Progenitor cell of endocrine pancreas (in vitro differentiated cells): ENCODE measurements at places on chromosomes 12 and 14. TPM values are rescaled to one million over a fixed set of nuclear protein-coding genes. Genes with fewer than 3 reads are reported as not detected.

DNA sequence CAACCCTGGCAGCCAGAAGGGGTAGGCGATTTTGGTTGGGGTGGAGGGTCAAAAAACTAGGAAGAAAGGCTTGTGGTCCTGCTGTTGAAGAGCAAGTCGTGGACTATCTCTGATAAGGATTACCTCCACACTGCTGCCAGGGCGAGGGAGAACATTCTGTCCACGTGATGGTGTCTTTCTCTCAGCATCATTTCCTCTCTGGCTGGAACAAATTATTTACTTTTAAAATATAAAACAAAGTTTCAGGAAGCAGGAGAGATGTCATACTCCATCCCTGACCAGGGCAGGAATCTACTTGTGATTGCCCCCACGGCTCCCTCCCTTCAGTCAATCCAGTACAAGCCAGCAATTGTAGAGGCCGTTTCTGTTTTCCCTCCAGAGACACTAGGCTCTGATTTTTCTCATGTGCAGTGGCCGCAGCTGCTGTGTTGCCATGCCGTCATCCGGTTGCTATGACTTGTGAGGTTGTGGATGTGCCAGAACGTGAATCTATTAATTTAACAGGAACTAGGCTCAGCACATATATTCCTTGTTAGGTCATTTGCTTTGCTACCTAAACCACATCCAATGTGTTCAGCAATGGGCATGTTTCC is 61.5 kb upstream of the PTGR2 start:
- DNase-seq, result no peak

Gene SUDS3
- total RNA-seq, result 57.8 and 62.2 TPM in 2 replicates

- DNase-seq, result no peak
Observed at GRCh38 chr14:105562713-105563346, 36.4 kb downstream of the TMEM121 start.

Gene ATF1
- total RNA-seq, result 30.1 and 32.1 TPM in 2 replicates

Gene TC2N
- total RNA-seq, result 36.6 and 38.5 TPM in 2 replicates

Gene GMPR2
- total RNA-seq, result 73.6 and 86.2 TPM in 2 replicates

Gene FAM186B
- total RNA-seq, result 0.20 and 0.24 TPM in 2 replicates

DNA sequence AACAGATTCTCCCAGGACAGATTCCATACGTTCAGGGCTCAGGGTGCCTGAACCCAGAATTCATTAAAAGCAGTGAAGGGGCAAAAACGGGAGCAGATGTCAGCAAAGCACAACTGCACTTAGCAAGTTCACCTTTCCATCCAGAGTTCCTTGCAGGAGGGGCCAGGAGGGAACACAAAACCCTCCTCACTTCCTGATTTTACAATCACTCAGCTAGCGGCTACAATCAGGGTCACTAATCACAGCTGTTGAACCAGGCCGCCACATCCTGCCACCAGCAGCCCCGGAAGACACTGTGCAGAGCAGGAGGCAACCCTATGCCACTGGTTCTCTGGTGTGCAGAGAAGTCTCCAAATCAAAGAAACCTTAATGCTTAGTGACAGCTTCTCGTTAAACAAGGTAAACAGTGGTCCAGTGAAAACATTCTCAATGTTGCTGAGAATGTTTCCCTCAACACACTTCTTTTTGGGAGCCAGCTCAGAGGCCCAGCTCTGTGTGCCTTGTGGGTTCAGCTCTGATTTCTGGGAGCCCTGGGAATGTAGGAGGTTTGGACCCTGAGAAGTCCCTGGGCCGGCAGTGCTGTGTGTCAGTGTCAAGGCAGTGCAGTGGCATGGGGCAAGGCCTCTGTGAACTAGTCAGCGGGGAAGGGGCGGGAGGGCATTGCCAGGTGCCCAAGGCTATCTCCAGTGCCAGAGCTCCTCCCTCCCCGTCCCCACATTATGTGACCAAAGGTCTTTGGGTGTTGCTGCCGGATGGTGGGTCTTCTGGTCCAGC is 54.5 kb downstream of the VCPKMT start:
- DNase-seq, result no peak

DNA sequence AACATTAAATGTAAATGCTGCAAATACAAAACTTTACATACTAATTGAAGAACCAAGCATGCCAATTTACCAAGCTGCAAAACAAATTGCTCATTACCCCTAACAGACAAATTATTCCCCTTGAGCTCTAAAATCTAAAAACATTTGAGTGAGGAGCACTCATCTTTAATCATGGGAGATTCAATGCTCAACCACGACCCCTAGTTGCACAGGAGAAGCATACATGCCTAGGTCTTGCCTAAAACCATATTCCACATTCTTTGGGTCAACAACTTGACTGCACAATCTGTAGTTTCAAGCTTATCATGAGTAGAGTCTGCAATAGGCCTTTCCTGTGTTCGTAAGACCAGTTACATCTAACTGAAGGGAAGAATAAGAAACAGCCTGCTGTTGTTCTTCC is 69.7 kb downstream of the MGAT4C start:
- DNase-seq, result no peak
